ENCODE measurements at places on chromosomes 1 and 21.

DNA sequence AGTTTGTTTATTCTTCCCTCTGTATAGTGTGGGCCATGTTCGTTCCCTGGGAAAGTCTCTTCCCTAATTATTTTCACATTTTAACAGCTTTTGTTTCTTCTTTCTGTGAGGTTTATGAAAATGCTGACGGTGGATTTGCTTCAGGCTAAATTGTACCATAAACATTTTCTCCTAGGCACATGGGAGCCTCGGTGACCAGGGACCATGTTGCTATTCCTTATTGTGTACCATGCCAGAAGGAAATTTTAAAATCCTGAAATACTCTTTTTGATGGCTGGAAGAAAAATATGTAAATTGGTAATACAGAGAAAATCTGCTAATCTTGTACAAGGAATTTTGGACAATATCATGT lies 230.1 kb upstream of the JUN start:
- no peak for DNase-seq

GRCh38 chr1:247113094-247113497 lies 8.9 kb upstream of the ZNF669 start:
- no peak for DNase-seq

- no peak for DNase-seq
Observed at GRCh38 chr1:94812985-94813384, 7.2 kb upstream of the SLC44A3 start.

GRCh38 chr1:87765681-87766070 lies 437.0 kb downstream of the LMO4 start:
- DNase-seq, result no peak

DNA sequence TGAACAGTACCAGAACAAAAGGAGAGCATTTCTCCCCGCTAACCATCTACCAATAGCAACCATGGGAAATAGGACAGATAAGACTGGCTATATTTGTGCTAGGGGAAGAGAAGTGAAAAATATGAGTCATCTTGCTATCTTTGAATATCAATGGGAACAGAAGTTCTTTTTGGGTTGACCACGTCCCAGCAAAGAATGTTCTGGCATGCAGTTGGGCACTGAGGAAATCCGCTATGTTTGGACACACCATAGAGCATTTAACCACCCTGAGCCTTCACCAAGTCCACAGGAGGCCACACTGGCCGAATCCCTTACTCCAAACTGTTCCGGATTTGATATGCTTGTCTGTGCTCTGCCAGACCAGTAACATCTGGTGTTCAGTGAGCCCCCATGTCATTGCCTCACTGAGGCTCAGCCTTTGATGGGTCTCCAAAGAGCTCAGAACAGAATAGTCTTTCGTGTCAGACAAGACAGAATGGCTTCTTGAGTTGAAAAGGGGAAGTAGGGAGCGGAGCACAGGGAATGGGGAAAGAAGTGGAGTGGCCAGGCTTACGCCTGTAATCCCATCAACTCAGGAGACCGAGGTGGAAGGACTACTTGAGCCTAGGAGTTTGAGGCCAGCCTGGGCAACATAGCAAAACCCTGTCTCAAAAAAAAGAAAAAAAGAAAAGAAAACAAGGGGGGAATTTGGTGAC lies 81.4 kb downstream of the SMYD2 start:
- DNase-seq, result no peak

DNA sequence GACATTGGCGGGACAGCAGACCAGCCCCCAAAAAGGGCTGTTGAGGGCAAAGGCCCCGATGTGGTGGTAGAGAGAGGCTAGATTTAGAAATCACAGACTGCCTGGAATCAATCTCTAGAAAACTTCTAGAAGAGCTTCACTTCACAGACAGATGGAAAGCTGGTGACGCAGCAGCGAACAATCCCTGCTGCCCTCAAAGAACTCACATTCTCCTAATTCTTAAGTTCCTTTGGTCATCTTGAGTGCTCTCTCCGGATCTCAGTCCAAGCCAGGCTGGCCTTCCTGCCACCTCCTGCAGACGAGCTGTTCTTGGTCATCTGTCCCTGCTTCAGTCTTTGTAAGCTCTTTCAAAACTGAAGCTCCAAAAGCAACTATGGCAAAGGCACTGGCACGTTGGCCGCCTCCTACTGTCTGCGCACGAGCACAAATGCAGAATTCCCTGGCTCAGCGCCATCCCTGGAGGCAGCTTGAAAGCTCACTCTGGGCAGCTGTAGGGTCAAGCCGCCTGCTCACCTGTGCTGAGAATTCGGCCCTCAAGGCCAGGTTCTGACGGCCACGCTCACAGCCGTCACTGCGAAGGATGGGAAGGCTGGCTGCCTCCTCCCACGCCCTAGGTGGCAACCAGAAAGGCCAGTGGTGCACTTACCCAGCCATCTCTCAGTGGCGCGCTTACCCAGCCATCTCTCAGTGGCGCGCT lies 110.6 kb downstream of the NPHP4 start:
- no peak for DNase-seq

GRCh38 chr21:16304174-16305095 lies 574.7 kb downstream of the USP25 start:
- DNase-seq, result no peak

DNA sequence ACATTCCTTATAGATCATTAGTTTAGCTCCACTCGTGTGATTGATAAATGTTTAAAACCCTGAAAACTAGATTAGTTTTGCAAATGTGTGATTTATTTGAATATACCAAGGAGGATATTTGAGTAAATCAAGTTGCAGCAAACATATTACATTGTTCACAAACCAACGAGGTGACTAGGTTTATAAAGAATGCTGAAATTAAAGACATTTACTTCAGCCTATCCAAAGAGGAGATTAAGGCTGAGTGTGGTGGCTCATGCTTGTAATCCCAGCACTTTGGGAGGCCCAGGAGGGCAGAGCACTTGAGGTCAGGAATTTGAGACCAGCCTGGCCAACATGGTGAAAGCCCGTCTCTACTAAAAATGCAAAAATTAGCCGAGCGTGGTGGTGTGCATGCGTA lies 34.1 kb downstream of the VTCN1 start:
- DNase-seq, result no peak

DNA sequence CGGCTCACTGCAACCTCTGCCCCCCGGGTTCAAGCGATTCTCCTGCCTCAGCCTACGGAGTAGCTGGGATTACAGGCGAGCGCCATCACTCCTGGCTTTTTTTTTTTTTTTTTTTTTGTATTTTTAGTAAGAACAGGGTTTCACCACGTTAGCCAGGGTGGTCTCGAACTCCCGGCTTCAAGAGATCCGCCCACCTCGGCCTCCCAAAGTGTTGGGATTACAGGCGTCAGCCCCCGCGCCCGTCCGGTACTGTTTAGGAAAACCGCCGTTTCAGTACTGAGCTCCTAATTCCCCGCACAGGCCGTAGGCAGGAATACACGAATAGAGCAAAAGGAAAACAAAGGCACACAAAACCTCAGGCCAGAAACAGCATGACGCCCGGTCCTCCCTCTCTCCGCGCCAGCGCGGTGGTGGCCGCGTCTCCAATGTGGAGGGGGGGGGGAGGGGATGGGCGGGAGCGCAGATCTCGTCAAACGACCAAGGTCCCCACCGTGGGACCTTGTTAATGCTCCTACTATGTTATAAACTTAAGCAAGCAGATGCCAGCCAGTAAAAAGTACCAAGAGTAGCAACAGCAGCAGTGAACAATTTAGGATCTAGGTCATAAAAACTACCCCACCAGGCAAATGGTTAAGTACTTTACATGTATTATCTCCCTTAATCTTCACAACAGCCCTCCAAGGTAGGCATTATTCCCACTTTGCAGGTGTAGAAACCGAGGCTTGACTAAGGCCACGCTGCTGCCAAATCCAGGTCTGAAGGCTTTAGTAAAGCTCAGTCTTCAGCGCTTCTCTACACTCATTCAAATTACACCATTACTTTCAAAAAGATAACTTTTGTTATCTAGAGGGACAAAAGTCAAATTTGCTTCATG lies 648 bp upstream of the ADAR start:
- no peak for DNase-seq

GRCh38 chr1:155892796-155893195 lies 18.4 kb downstream of the RIT1 start:
- no peak for DNase-seq

DNA sequence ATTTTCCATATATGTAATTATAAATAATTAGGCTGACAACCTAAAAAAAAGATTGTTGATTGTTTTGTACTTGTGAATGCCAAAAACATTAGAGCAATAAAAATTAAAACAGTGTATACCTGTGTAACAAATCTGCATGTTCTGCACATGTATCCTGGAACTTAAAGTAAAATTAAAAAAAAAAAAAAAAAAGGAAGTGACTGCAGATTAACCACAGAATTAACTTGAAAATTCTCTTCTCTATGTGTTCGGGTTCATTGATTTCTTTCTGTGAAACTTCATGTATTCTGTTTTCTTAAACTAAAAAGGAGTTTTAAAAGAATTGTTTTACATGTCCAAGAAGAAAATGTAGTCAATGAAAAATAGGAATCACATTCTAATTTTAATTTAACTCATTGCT lies 95.7 kb downstream of the FASLG start:
- no peak for DNase-seq

DNA sequence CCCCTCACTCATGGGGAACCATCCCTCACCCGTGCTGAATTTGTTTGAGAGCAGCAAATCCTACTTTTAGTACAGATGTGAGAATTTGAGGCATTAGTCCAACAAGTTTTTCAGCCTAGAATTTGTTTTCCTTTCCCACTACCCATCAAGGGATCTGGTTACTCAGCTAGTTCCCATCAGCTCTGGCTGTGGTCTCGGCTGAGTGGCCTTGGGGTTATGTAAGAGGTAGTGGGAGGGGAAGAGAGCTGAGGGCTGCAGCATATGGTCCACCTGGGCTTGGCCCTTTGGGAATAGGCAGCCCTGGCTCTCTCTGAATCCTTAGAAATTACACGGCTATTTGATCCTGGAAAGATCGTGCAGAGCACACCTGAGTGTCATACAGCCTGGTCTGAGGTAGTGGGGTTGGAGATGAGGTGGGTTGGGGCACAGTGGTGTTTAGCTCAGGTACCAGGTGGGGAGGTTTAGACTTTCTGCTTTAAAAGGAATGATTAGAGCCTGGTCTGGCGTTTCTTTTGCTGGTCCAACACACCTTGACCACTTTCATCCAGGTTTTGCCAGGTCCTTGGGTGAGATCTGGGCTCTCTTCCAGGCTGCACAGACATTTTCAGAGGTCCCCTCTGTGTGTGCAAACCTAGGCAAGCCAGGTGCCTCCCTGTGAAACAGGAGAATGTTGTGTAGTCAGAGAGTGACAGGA lies 4.2 kb downstream of the GSTM4 start:
- no peak for DNase-seq

DNA sequence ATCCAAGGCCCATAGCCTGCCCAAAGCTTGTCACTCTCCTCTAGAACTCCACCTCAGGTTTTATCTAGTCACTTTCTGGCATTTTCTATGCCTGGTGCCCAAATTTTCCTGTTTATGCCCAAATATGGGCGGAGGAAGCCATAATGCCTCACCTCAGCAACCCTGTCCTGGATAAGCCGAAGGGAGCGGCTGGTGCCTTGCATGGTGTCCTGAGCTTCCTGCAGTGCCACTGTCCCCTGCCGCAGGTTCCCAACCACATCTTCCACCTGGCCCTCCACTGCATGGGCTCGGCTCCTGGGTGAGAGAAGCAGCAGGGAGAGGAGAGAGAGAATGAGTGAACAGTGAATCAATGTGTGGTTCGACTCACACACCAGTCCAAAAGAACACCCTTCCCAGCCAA lies 34.2 kb downstream of the CAMK1G start:
- no peak for DNase-seq

GRCh38 chr1:101826416-101826815 lies 170.3 kb downstream of the OLFM3 start:
- DNase-seq, result no peak

- no peak for DNase-seq
Observed at GRCh38 chr1:235291599-235292091, 36.3 kb downstream of the ARID4B start.

DNA sequence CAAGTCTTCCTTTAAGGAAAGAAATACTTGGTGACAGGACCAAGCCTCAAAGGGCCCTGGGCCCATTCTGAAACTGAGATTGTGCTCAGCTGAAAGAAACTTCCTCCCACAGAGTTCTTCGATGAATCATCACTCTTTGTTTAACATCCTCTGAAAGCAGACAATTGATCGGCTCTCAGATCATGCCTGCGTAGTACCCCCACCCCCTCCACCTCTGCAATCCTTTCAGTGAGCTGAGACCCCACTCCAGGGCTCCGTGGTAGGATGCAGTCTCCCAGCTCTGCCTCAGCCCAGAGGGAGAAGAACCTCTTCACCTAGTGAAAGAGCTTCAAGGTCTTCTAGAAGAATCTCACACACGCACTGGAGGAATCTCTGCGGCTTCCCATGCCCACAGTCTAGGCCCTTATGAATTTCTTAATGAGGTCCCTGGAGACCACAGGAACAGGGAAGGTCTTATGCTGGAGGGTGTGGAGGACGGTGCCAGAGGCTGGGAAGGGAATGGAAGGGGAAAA lies 104.9 kb upstream of the SOD1 start:
- no peak for DNase-seq

DNA sequence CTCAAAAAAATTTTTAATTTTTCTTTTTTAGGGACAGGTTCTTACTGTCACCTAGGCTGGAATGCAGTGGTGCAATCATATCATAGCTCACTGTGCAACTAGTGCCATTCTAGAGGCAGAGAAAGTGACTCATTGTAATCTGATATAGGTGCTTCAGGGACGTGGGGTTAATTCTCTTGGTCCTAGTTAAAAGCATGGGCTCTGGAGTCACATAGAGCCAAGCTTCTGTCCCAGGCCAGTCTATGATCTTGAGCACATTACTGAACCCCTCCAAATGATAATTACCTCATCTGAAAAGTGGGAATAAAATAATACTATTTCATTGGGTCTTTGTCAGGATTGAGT lies 1.1 kb upstream of the ADIPOR1 start:
- DNase-seq, result no peak

- DNase-seq, result no peak
Observed at GRCh38 chr1:164702216-164702615, 143.2 kb downstream of the PBX1 start.

- no peak for DNase-seq
Observed at GRCh38 chr21:29209696-29210095, 79.3 kb downstream of the MAP3K7CL start.

DNA sequence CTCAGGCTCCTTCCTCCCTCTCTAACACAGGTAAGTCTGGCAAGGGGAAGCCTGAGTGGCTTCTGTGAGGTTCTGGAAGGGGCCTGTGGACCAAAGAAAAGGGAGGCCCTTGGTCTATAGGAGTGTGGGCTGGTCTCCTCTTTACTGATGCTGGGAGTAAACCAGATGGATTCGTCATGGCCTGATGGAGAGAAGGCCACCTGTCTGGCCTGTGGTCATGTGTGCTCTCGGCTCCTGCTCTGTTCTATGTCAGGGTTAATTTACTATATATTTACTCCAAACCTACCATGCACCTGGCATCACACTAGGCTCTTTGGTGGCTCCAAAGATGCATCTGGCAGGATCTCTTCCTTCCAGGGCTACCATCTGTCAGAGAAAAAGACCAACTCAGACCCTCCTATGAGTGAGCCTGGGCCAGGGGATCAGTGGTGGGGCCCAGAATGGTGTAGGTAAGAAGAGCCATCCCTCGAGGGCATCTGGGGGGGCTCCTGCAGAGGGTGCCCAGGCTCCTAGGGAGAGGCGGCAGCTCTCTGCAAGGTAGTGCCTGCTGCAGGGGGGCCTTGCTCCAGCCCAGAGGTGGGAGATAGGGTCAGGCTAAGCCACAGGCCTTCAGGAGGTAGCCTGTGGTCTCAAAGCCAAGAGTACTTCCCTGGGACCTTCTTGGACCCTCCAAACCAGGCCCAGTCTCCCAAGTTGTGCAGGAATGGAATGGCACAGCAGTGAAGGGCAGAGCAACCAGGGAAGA lies 68.2 kb upstream of the SELENON start:
- no peak for DNase-seq

Data from activated CD8-positive, alpha-beta memory T cell treated with anti-CD3 and anti-CD28 coated beads for 4 hours (primary cell).